ENCODE measurements at places on chromosomes 4 and X. TPM values are rescaled to one million over a fixed set of nuclear protein-coding genes. Genes with fewer than 3 reads are reported as not detected.

DNA sequence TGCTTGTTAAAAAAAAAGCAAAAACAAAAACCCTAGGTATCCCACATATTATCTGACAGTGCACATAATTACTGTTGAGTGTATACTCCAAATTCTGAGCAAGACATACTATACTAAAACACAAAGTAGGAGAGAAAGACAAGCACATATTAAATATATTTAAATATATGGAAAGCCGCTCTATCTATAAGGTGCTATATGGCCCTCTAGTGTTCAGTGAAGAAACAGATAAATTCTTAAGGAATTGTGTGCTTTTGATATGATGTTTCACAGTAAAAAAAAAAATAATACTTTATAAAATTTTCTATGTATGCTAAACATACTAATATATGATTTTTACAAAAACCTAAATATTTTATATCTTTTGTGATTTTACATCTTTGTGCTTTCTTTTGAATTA, 137.8 kb downstream of the FBXW7 start:
- no peak overlapping the region for H3K27ac ChIP-seq
- H3K4me3 ChIP-seq, result no peak overlapping the region
- no peaks in the 10 kb centered on the region for H3K27me3 ChIP-seq
- DNase-seq, result no peak

- no peak overlapping the region for H3K4me3 ChIP-seq
- DNase-seq, result no peak
- no peak overlapping the region for H3K27ac ChIP-seq
- H3K36me3 ChIP-seq, result no peaks in the 10 kb centered on the region
- no peaks in the 10 kb centered on the region for H3K4me1 ChIP-seq
Observed at GRCh38 chr4:5184606-5185005, 133.3 kb downstream of the STK32B start.

DNA sequence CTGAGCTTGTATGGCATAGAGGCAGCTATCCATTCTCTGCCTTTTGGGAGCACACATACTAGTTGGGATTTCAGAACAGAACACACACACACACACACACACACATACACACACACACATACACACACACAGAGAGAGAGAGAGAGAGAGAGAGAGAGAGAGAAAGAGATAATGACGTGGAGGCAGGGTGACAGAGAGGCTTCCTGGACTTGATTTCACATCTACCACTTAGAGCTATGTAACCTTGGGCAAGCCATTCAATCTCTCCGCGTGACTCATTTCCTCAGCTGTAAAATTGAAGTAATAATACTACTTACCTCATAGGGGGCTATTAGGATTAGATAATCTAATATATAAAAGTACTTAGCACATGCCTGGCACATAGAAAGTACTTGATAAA, 12.3 kb upstream of the GRIA3 start:
- no peak overlapping the region for H3K4me3 ChIP-seq
- no peak for DNase-seq
- H3K27ac ChIP-seq, result no peak overlapping the region
- H3K4me1 ChIP-seq, result no peaks in the 10 kb centered on the region

- H3K4me1 ChIP-seq, result no peaks in the 10 kb centered on the region
- H3K27ac ChIP-seq, result no peak overlapping the region
- H3K36me3 ChIP-seq, result no peaks in the 10 kb centered on the region
- H3K4me3 ChIP-seq, result no peak overlapping the region
- no peak for DNase-seq
Observed at GRCh38 chrX:150036641-150037040, 98.3 kb upstream of the EOLA2 start.

Gene ADH1C
- total RNA-seq, result 0.54 TPM

- H3K4me1 ChIP-seq, result no peaks in the 10 kb centered on the region
- no peak overlapping the region for H3K27ac ChIP-seq
- no peaks in the 10 kb centered on the region for H3K36me3 ChIP-seq
- peaks cover 3% of the 10 kb centered on the region for H3K27me3 ChIP-seq
- no peak overlapping the region for H3K4me3 ChIP-seq
Observed at GRCh38 chr4:24394041-24394440, 190.3 kb downstream of the DHX15 start.

- no peaks in the 10 kb centered on the region for H3K36me3 ChIP-seq
- no peak overlapping the region for H3K27ac ChIP-seq
- H3K4me1 ChIP-seq, result peaks cover 9% of the 10 kb centered on the region
- H3K4me3 ChIP-seq, result no peak overlapping the region
- no peak for DNase-seq
Observed at GRCh38 chr4:26062215-26062614, 148.2 kb downstream of the SMIM20 start.

- peaks cover 8% of the 10 kb centered on the region for H3K36me3 ChIP-seq
- H3K4me1 ChIP-seq, result no peaks in the 10 kb centered on the region
- no peaks in the 10 kb centered on the region for H3K27me3 ChIP-seq
Observed at GRCh38 chrX:24184018-24184417, 34.5 kb downstream of the ZFX start.

DNA sequence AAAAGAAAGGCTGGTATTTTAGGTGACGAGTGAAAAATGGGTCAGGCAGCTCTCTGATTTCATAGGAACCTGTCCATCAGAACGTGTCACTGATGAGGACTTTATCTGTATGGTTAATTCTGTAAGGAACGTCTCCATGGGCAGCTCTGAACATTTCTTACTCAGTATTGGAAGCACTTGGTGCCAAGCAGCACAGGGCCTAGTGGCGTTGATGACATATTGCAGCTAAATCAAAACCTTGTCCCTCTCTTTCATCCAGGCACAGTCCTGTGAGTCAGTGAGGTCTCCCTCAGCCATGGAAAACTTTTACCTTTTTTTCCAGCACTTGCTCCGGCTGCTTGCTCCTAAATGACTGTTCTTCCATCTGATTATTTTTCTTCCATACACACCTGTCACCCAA, 301.9 kb downstream of the DHX15 start:
- DNase-seq, result no peak
- H3K36me3 ChIP-seq, result no peaks in the 10 kb centered on the region
- no peaks in the 10 kb centered on the region for H3K4me1 ChIP-seq
- H3K27ac ChIP-seq, result no peak overlapping the region
- H3K27me3 ChIP-seq, result no peaks in the 10 kb centered on the region

Data from GM12878 (cell line).